Stimulated activated CD4-positive, alpha-beta T cell treated with anti-CD3 and anti-CD28 coated beads, Interleukin-4, amount 100 ng/mL, for 48 hours (primary cell): ENCODE measurements at places on chromosomes 7 and 10.

GRCh38 chr7:66296557-66296956 lies 91.4 kb downstream of the TPST1 start:
- no peak for DNase-seq

DNA sequence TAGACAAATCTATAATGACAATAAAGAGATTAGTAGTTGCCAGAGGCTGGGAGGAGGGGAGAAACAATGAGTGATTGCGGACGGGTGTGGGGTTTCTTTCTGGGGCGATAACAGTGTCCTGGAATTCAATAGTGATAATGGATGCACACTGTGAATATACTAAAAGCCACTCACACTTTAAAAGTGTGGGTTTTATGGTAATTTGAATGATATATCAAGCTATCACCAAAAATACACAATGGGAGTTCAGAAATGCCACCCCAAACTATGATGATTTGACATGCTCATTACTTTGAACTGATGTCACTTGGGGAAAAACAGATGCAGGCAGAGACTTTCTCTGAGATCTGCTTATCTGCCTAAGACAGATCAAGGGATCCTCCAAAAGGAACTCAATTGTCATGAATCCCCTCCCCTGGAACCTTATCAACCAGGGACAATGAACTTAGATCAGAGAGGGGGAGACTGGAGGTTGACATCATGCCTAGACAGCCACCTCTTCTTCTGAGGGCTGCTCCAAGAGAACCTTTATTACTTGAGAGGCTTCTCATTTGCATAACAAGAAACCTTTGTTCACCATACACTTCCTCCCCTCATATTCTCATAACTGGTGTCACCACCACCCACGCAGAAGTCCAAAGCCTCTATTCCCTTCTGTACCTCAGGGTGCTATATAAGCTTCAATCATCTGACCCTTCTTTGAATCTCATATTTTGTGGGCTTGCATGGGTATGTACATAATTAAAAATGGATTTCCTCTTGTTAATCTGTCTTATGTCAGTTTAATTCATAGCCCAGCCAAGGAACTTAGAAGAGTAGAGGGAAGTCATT lies 14.8 kb upstream of the ZC3HAV1 start:
- DNase-seq = no peak

DNA sequence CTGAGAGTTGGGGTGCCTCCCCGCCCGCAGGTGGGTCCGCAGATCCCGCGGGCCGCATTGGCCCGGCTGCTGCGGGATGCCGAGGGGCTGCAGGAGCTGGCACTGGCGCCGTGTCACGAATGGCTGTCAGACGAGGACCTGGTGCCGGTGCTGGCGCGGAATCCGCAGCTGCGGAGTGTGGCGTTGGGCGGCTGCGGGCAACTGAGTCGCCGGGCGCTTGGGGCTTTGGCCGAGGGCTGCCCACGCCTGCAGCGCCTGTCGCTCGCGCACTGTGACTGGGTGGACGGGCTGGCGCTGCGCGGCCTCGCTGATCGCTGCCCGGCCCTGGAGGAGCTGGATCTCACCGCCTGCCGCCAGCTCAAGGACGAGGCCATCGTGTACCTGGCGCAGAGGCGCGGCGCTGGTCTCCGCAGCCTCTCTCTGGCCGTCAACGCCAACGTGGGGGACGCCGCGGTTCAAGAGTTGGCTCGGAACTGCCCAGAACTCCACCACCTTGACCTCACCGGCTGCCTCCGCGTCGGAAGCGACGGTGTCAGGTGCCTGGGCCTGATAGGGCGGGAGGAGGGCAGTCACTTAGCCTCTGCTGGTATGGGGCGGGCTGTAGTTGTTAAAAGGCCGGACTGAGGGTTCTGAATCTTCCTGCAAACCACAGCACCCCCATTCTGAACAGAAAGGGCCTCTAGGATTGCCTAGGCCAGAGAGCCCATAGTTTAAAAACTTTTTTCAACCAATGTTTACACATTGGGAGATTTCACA lies 1.3 kb downstream of the FBXL15 start:
- no peak for DNase-seq

DNA sequence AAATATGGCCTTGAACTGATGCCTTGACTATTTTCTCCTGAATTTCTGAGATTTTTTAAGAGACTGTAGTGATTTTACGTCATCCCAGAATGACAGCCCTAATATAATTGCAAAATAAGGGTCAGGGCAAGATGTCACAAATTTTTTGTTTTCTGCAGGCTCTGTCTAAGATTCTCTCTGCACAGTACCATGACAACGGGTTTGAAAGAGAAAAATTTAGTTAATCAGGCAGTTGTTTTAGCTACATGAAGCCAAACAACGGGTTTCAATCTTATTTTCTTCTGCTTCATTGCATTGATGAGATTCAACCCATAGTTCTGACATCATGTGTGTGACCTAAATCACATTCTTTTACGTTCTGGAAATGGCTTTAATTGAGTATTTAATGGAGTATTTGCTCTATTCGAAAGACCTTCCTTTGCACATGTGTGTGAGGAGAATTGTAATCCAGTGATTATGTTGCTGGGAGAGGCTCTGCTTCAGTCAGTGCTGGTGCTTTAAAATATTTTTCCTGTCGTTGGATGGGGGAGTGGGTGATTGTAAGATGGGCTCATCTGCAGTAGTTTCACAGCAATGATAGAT lies 118.0 kb upstream of the RHOBTB1 start:
- DNase-seq = no peak

DNA sequence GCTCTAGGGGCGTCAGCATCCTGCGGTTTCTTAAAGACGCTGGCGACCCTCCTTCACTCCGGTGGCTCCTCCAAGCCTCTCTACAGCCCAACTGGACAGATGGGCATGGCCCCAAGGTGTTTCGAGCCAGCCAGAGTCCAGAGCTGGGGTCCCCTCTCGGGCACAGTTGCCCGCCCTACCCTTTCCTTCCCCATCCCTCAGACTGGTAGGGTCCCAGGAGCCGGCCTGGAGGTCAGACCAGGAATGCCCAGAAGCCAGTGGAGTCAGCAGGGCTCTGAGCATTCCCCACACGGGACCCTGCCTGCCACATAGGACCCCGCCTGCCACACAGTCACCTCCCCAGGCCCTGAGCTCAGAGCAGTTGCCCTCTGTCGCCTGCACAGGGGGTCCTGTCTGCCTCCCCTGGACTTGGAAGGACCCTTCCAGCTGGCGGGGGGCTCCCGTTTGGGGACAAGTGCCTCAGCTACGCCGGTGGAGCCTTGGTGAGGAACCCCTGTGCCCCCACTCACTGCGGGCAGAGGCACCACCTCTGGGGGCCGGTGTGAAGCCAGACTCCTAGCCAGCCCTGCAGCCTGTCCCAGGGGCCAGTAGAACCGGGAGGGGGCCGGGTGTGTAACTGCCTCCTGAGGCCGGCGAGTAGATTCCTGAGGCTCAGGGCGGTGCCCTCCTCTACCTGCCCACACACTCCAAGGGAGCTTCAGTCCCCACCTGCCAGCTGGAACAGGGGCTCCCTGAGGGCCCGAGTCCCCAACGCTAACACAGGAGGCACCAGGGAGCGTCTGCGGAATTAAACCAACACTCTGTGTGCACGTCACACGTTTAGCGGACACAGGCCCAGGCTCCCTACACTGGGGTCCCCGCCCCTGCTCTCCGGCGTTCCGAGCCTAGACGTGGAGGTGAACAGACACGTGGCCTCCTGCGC lies 19.4 kb upstream of the PDGFA start:
- no peak for DNase-seq
